ENCODE measurements at places on chromosomes 6 and 20. TPM values are rescaled to one million over a fixed set of nuclear protein-coding genes. Genes with fewer than 3 reads are reported as not detected.

DNA sequence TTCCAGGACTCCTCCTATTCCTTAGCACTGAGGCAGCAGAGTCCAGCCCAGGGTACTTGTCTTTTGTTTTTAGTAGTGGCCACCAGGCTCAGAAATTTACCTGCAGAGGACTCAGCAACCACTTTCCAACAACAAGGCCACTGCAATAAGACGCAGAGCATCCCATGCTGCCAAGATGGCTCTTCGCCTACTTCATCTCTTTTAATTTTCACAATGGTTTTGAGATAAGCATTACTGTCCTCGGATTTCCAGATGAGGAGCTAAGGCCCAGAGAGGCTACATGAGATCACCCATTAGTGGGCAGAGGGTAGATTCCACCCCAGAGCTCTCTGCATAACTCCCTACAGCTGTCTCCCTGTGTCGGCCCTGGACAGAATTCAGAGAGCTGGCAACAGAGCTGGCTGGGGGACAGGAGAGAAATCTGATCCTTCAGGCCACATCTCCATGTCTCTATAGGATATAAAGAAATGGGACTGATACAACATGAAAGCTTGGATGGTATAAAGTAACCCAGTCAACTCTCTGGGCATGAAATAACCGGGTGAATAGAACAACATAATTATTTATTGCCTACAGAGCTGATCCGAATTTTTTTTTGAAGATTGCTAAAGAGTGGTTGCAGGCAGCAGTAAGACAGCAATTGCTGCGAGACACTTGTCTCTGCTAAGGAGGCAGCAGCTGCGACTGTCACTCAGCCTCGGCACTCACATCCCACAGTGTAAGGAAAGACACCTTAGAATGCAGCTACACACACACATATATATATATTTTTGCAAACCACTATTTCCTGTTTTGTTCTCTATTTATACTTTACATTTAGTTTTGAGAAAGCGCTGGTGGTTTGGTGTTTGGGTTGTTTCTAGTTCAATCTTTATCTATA lies 37.2 kb downstream of the SCML4 start:
- peak overlapping the region; percentile 73 for H3K27ac ChIP-seq
- H3K4me1 ChIP-seq = peaks cover 84% of the 10 kb centered on the region
- no peaks in the 10 kb centered on the region for H3K27me3 ChIP-seq
- H3K36me3 ChIP-seq = peaks cover 3% of the 10 kb centered on the region

GRCh38 chr20:25276533-25277050 lies 28.7 kb downstream of the PYGB start:
- H3K27me3 ChIP-seq = no peaks in the 10 kb centered on the region
- DNase-seq = no peak

- H3K27me3 ChIP-seq = no peaks in the 10 kb centered on the region
- H3K4me1 ChIP-seq = no peaks in the 10 kb centered on the region
- H3K36me3 ChIP-seq = no peaks in the 10 kb centered on the region
- H3K4me3 ChIP-seq = no peak overlapping the region
Measured at GRCh38 chr6:10237298-10238038, 177.4 kb downstream of the TFAP2A start.

- no peak overlapping the region for H3K4me3 ChIP-seq
- no peaks in the 10 kb centered on the region for H3K4me1 ChIP-seq
- H3K27me3 ChIP-seq = peaks cover 11% of the 10 kb centered on the region
Measured at GRCh38 chr6:169937389-169938261, 186.2 kb downstream of the ERMARD start.

GRCh38 chr20:61052195-61052750 lies 199.8 kb upstream of the CDH4 start:
- no peak overlapping the region for H3K4me3 ChIP-seq
- H3K36me3 ChIP-seq = no peaks in the 10 kb centered on the region
- no peak for DNase-seq
- H3K27ac ChIP-seq = no peak overlapping the region
- no peaks in the 10 kb centered on the region for H3K4me1 ChIP-seq

DNA sequence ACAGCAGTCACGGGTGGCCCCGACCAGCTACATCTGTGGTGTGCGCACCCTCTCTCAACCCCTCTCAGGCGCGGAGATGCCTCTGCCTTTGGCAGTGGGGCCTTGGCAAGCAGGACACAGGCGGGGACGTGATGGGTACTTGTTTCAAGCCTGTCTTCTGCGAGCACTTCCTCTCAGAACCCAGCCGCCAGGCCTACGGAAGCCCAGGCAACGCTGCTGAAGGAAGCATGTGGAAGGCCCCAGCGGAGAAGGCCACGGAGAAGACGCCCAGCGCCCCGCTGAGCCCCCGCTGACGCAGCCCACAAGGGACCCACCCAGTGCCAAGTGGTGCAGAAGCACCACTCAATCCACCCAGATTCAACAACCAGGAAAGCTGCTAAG lies 13.0 kb downstream of the SERPINB6 start:
- H3K4me1 ChIP-seq = peaks cover 4% of the 10 kb centered on the region
- H3K27me3 ChIP-seq = no peaks in the 10 kb centered on the region
- peak; percentile 20 for DNase-seq
- H3K27ac ChIP-seq = no peak overlapping the region

GRCh38 chr6:75145976-75146375 lies 59.9 kb downstream of the COL12A1 start:
- H3K27ac ChIP-seq = no peak overlapping the region
- no peaks in the 10 kb centered on the region for H3K36me3 ChIP-seq
- peaks cover 18% of the 10 kb centered on the region for H3K27me3 ChIP-seq
- no peak overlapping the region for H3K4me3 ChIP-seq
- peaks cover 1% of the 10 kb centered on the region for H3K4me1 ChIP-seq

DNA sequence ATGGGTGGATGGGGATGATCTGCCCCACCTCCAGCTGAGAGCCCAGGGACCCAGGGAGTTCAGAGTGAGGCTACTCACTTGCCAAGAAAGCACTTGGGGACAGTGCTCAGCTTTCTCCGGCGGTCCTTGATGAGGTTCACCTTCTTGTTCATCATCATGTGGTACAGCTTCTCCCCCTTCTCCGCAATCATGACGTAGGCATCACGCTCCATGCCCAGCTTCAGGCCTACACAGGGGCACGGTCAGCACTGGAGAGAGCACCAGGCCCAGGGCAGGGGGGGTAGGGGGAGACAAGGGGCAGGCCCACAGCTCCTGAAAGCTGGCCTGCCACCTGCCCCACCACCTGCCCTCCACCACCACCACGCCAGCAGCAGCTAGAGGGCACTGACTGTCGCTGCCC lies 139.2 kb downstream of the PREX1 start:
- H3K4me1 ChIP-seq = no peaks in the 10 kb centered on the region
- no peak overlapping the region for H3K4me3 ChIP-seq
- no peak overlapping the region for H3K27ac ChIP-seq
- H3K36me3 ChIP-seq = no peaks in the 10 kb centered on the region
- H3K27me3 ChIP-seq = no peaks in the 10 kb centered on the region

DNA sequence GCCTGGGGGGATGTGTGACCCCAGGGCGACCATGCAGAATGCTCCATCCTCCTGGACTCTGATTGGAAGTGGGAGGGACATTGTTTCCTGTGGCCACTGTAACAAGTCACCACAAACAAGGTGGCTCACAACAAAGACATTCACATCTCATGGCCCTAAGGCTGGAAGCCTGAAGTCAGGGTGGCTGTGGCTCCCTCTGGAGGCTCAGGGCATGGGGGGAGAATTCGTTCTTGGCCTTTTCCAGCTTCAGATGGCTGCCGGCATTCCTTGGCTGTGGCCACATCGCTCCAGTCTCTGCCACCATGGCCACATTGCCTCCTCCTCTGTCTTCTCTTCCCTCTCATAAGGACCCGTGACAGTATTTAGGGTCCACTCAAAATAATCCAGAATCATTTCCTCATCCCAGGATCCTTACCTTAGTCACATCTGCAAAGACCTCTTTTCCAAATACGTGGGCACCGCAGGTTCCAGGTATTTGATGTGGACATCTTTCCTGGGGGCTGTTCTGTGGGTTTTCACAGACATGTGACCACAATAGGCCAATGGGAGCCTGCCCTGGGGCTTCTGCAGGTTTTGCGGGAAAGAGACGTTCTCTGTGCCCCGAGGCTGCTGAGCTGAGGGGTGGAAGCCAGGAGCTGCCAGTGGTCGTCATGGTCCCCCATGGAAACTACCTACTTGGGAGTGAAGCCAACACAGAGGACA lies 249.3 kb downstream of the PREX1 start:
- H3K27me3 ChIP-seq = peaks cover 2% of the 10 kb centered on the region
- no peaks in the 10 kb centered on the region for H3K36me3 ChIP-seq
- no peaks in the 10 kb centered on the region for H3K4me1 ChIP-seq
- no peak overlapping the region for H3K4me3 ChIP-seq
- H3K27ac ChIP-seq = no peak overlapping the region

DNA sequence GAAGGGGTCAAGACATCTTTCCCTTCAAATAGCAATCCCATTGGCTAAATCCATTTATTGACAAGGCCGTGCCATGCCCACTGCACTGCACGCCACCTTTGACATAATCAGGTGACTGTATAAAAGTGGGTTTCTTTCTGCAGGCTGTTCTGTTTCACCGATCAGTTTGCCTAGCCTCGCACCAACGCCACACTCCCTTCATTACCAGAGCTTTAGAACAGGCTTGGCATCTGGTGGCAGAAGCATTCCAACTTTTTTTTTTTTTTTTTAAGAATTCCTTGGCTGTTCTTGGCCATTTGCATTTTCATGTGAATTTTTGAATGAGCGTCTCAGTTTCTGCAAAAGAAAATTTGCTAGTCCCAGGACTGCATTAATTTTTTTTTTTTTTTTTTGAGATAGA lies 78.1 kb downstream of the PPP1R3G start:
- DNase-seq = no peak
- H3K27me3 ChIP-seq = no peaks in the 10 kb centered on the region
- H3K4me3 ChIP-seq = no peak overlapping the region
- H3K27ac ChIP-seq = no peak overlapping the region
- no peaks in the 10 kb centered on the region for H3K36me3 ChIP-seq

DNA sequence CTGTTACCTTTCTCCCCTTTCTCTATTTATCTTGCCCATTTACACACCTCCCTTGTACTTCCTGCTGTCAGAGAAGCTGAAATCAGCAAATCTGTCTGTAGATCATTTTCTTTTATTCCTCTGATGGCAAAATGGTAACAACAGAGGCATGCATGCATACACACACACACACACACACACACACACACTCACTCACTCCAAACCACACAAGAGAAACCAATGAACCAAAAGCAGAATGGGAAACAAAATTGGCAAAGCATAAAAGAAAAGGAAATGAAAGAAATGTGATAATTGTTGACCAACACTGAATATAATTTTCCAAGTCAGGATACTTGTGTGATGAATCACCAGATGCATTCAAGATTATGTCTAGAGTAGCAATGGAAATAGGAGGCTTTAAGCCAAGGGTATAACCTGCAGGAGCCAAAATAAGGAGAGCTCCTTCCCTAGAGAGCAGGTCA lies 172.4 kb downstream of the PLCB4 start:
- no peak overlapping the region for H3K4me3 ChIP-seq
- no peaks in the 10 kb centered on the region for H3K36me3 ChIP-seq
- H3K4me1 ChIP-seq = no peaks in the 10 kb centered on the region
- H3K27ac ChIP-seq = no peak overlapping the region
- no peak for DNase-seq

DNA sequence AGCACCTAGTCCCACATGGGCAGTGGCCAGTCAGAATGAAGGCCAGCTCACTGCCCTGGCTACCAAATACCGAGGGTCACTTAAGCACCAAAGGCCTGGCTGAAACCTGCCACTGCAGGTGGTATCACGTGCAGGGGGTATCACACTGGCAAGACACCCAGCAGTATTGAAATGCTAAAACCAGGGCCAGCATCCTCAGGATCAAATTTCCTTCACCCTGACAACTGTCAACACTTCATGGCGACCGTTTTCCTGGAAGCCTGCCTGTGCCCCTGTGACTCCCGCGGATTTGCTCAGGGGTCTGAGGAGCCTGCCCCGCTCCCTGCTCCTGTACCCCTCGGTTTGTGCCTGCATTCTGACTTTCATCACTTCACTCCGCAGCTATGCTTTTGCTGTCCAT lies 151.1 kb downstream of the TTLL2 start:
- no peaks in the 10 kb centered on the region for H3K36me3 ChIP-seq
- peaks cover 10% of the 10 kb centered on the region for H3K27me3 ChIP-seq
- no peak for DNase-seq
- no peaks in the 10 kb centered on the region for H3K4me1 ChIP-seq
- H3K4me3 ChIP-seq = no peak overlapping the region

- no peak overlapping the region for H3K4me3 ChIP-seq
- H3K27me3 ChIP-seq = no peaks in the 10 kb centered on the region
- no peaks in the 10 kb centered on the region for H3K4me1 ChIP-seq
Measured at GRCh38 chr20:36827541-36828279, 48.2 kb upstream of the TLDC2 start.

DNA sequence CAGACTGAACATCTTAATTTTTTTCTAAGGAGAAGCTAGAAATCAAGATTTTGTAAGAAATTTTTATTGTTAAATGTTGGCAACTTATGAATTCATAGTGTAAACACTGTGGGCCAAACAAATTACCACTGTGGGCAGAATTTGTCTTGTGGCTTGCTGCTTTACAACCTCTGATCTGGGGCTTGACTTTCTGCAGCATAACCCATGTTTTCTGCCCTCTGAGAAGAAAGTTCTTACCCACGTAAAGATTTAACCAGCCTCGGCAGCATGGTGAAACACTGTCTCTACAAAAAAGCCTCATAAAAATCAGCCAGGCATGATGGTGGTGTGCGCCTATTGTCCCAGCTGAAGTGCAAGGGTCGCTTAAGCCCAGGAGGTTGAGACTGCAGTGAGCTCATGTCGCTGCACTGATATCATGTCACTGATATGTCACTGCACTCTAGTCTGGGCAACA lies 12.9 kb downstream of the ITCH start:
- H3K4me1 ChIP-seq = peaks cover 23% of the 10 kb centered on the region
- DNase-seq = no peak
- H3K36me3 ChIP-seq = peaks cover 30% of the 10 kb centered on the region
- no peak overlapping the region for H3K4me3 ChIP-seq
- no peak overlapping the region for H3K27ac ChIP-seq
- H3K27me3 ChIP-seq = no peaks in the 10 kb centered on the region

DNA sequence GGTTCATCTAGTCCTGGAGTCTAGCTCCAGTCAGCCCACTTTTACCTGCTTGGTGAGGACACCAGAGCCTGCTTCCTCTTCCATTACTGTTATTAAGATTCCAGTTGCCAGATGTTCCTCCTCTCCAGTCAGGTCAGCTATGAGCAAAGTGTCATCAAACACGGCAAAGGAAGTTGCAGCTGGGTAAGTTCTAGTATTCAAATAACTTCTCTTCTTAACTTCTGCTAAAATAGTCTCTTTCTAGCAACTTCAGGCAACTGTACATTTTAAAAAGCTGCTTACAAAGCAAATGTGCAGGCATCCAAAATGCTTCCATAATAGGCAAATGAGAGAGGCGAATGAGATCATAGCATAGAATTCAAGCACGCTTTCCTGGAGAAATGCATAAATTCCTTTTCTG lies 18.4 kb upstream of the MRPS18A start:
- no peaks in the 10 kb centered on the region for H3K36me3 ChIP-seq
- no peak for DNase-seq
- H3K27me3 ChIP-seq = peaks cover 17% of the 10 kb centered on the region
- peaks cover 16% of the 10 kb centered on the region for H3K4me1 ChIP-seq
- H3K4me3 ChIP-seq = no peak overlapping the region

GRCh38 chr6:157060440-157060952 lies 262.8 kb downstream of the TMEM242 start:
- H3K27ac ChIP-seq = no peak overlapping the region
- no peak for DNase-seq
- H3K4me3 ChIP-seq = no peak overlapping the region
- peaks cover 10% of the 10 kb centered on the region for H3K36me3 ChIP-seq
- peaks cover 50% of the 10 kb centered on the region for H3K4me1 ChIP-seq

Gene WFDC2
- 0.56 TPM for total RNA-seq

Gene CYP39A1
- total RNA-seq = not detected

Gene ESF1
- total RNA-seq = 22.0 TPM

Gene SRMS
- total RNA-seq = not detected

Gene MOXD1
- total RNA-seq = not detected
